SIG-M5 (cell line): ENCODE measurements at places on chromosomes 1 and 21.

DNA sequence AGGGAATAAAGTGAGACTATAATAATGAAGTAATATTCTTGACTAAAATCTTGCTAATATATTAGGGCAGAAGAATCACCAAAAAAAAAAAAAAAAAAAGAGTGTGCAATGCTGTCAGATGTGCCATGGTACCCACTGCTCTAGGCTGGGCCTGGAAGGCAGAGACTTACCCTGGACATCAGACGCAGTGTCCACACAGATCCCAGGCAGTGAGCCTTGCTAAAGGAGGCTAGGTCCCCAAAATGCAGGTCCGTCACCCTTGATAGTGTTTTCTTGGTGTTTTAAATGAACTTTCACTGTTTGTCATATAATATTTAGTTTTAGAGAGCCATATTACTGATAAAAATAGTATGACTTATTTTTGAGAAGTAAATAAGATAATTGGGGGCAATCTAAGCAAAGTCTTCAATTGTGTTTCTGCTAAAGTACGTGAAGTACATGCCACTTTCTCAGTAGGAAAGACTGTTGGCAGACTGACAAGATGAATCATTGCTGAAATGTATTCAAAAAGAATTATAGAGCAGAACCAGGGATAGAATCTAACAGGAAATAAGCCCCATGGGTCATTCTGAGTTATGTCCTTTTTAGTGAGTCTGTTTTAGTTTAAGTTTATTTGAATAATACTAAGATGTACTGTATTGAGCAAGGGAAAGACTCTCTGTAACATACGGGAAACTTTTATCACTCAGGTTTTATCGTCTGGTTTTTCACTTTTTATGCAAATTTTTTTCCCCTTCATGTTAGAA lies 74.6 kb upstream of the PDC start:
- no peak for DNase-seq

GRCh38 chr1:109659145-109659544 lies 3.2 kb downstream of the GSTM4 start:
- DNase-seq, result no peak

GRCh38 chr1:11727119-11727518 lies 8.8 kb upstream of the AGTRAP start:
- no peak for DNase-seq

DNA sequence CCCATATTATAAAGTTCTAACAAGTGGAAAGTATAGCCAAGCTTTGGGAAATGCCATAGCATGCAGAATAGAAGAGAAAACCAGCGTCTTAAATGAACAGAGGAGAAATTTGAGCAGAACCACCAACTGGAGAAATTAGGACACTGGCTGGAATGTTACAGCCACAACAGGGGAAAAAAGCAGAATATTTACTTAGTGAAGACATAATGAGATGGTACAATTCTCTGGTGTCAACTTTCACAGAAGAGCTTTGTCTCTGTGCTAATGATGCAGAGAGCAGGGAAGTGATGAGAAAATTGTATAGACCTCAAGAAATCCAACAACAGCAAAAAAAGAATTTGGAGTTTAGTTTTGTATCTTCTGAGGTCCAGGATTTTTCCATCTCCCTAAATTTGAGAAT lies 249.7 kb downstream of the KIF26B start:
- DNase-seq, result no peak

- no peak for DNase-seq
Observed at GRCh38 chr1:84266748-84267147, 34.8 kb upstream of the SAMD13 start.

GRCh38 chr1:56527548-56528302 lies 51.6 kb downstream of the PLPP3 start:
- DNase-seq, result no peak

- no peak for DNase-seq
Observed at GRCh38 chr21:42651515-42652401, 1.7 kb upstream of the PDE9A start.

DNA sequence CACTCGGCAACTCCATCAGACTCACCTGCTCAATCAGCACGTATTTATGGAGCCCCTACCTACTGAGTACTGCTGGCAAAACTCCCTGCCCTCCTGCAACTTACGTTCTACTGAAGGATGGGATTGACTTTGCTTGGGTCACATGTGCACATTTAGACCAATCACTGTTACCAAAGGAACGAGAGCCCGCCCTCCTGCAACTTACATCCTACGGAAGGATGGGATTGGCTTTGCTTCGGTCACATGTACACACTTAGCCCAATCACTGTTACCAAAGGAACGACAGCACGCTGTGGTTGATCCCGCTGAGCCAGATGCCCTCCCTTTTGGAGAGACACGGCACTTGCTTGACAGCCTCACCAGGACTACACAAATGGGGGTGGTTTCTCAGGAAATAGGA lies 46.0 kb downstream of the UBIAD1 start:
- DNase-seq, result no peak

DNA sequence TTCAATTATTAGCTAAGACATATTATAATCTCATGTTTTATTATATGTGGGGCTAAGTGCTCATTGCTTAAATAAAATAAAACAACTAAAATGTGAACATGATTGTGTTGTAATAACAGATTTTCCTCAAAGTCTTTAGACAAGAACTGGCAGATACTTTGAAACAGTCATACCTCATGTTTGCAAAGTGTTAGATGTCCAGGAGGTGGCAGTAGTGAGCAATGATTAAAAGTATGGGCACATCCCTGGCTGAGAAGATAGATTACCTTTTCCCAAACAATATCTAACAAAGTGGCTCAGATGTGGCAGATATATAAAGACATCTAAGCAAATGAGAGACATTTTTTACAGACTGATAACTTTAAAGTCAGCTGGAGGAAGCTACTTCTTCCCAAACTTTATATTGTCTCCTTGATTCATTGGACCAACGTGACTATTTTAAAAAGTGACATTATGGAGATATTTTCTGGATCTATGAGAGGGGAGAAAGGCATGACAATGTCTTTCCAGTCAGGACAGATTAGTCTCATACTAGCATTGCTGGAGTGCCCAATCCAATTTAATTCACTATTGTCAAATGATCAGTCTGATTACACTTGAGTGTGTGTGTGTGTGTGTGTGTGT lies 269.8 kb downstream of the S1PR1 start:
- DNase-seq, result no peak

DNA sequence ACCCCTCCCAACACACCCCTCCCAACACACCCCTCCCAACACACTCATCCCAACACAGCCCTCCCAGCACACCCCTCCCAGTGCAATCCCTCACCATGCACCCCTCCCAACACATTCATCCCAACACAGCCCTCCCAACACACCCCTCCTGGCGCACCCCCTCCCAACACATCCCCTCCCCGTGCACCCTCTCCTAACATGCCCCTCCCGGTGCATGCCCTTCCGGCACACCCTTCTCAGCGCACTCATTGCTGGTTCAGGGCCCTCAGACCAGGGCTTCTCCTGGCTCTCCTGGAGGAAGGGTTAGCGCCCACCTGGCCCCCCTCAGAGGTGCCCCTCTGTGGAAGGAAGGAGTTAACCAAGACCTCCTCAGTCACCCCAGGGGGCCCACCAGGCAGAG lies 74.5 kb upstream of the ARHGEF16 start:
- DNase-seq, result no peak

- DNase-seq, result no peak
Observed at GRCh38 chr1:61318319-61319125, 236.2 kb downstream of the NFIA start.

- DNase-seq, result no peak
Observed at GRCh38 chr21:28703861-28704260, 288.8 kb downstream of the LTN1 start.

DNA sequence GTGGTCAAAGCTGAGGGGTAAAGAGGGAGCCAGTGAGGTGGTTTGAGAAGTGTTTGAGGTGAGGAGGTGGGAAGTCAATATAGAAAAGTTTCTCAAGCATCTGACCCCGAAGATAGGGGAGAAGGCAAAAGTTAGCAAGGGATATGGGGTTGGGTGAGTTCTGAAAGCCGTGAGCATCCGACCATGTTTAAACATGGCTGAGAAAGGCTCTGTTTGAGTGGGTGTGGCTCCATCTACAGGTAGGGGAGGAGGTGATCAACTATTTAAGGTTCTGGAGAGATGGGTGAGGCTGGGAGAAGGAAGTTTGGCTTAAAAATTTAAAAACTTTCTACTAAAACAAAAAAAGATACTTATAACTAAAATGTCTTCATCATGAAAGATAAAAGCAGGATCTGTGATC lies 273.8 kb downstream of the KCNJ6 start:
- no peak for DNase-seq

DNA sequence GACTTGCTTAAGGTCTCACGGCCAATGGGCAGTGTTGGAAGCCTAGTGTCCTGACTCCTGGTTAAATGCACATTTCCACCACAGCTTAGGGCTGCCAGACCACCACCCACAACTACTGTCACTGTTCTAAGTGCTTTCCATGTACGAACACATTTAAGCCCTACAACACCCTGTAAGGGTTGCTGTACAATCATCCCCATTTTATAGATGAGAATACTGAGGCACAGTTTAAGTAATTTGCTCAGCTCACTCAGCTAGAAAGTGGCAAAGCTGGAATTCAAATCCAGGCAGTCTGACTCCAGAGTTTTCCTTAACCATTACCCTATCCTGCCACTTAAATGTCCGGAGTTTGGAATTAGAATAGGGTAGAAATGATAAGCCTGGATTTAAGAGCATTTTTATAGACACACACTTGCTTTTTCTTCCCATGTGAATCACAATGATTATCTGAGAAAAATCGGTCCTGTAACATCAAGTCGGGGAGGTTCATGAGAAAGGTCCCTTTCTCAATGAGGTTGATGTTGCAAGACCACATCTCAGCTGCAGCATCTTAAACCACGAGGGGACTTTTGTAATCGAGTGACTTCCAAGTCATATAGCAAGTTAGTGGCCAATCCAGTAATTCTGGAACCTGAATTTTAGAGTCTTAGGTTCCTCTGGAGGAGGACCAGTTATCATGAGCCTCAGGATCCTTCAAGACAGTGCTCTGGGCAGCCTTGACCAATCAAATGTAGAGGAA lies 8.6 kb downstream of the E2F2 start:
- DNase-seq, result no peak

- DNase-seq, result no peak
Observed at GRCh38 chr1:78143152-78143551, 97.4 kb downstream of the GIPC2 start.

DNA sequence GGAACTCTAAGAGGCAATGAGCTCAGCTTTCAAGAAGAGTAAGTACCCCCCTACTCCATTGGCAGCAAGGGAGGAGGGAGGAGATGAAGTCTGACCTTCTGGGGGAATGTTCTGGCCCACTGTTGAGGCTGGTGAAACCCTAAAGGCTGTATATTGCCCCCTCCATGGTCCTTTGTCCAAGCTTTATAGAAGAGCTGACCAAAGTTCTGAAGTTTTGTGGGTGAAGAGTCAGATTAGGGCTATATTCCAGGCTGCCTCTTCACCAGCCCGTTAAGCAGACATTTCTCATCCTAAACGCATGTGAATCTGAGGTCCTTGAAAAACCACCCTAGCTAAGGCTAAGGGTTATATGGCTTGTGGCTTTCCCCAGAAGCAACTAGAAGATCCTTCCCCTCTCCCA lies 1.4 kb downstream of the C1orf94 start:
- DNase-seq, result no peak

DNA sequence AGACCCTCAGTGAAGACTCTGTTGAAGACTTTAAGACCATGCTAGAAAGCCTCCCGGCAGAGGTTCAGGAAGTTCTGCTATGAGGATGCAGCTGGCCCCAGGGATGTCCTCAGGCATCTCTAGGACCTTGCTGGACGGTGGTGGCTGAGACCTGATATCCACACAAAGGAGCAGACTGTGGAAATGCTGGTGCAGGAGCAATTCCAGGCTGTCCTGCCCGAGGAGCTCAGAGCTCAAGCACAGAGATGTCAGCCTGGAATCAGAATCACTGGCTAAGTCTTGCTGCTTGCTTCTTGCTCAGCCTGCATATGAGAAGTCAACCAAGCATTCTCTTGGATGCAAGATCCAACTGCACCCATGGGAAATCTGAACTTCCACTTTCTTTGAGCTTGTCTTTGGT lies 22.0 kb upstream of the CDC42 start:
- no peak for DNase-seq

DNA sequence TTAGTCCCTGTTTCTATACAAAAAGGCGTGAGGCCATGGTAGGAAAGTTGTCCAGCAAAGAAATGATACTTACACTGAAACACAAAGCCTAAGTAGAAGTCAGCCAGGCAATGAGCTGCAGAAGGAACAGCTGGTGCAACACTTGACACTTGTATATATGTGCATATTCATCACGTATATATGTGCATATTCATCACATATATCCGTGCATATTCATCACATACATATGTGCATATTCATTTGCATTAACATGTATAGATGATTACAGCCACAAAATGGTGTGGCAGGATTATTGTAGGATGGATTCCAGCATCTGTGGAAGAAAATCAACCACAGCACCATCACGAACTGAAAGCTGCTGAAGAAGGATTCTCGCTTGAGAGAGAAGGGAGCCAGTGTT lies 189.0 kb upstream of the RGS18 start:
- no peak for DNase-seq

DNA sequence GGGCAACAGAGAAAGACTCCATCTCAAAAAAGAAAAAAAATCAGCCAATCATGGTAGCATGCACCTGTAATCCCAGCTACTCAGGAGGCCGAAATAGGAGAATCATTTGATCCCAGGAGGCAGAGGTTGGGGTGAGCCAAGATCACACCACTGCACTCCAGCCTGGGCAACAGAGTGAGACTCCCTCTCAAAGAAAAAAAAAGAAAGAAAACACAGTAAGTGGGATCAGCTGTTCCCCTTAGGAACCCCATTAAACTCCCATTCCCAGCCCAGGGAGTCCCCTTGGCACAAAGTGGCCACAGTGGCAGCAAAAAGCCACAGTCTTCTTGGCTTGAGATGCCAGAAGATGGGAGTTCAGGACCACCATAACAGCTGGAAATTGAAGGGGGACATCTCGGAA lies 9.1 kb downstream of the TMEM50B start:
- no peak for DNase-seq
